ENCODE measurements at places on chromosomes 2 and 18. TPM values are rescaled to one million over a fixed set of nuclear protein-coding genes. Genes with fewer than 3 reads are reported as not detected.

DNA sequence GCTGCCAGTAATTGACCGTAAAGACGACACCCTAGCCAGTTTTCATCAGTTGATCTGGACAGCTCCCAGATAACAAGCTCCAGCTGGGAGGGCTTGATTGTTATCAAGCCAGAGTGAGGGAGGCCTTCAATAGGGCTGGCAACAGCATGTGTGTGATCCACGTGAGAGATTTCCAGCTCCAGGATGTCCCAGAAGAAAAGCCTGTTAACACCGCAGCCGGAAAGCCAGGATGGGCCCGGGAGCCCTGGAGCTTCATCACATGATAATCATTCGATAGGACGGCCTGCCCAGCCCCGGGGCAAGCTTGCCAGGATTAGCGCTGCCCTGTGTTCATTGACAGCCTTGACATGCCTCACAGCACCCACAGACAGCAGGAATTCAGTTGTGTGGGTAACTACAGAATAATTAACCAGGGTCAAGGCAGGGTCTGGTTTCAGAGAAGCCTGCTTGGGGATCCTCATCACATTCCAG, 182.5 kb downstream of the C1D start:
- no peaks in the 10 kb centered on the region for H3K4me1 ChIP-seq
- H3K27ac ChIP-seq, result no peak overlapping the region
- H3K27me3 ChIP-seq, result peaks cover 7% of the 10 kb centered on the region
- no peak for DNase-seq
- H3K36me3 ChIP-seq, result no peaks in the 10 kb centered on the region

DNA sequence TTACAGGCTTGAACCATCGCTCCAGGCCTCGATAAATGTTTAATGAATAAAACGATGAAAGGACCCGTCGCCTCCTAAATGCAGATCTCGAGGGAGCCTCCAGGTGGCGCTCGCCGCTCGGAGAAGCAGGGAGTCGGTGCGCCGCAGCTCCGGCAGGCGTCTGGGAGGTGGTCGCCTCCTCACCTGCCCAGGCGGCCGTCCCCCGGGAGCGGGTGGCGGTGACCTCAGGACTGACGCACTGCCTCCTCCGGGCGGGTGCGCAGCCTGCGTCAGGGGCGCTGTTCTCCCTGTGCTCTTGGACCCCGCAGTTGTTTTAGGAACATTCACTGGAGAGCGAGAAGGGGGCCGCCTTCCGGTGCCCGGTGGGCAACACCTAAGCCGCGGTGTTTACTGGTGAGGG, 38.6 kb upstream of the POLE4 start:
- peaks cover 13% of the 10 kb centered on the region for H3K4me1 ChIP-seq
- no peaks in the 10 kb centered on the region for H3K36me3 ChIP-seq
- peaks cover 7% of the 10 kb centered on the region for H3K27me3 ChIP-seq
- peak; percentile 66 for DNase-seq

RIT2 gene
- not detected for total RNA-seq

MOGAT1 gene
- not detected for total RNA-seq

CPLX4 gene
- not detected for total RNA-seq

All from CD4-positive, alpha-beta T cell (primary cell).